D721Med (cell line): ENCODE measurements at places on chromosomes 11 and 22.

DNA sequence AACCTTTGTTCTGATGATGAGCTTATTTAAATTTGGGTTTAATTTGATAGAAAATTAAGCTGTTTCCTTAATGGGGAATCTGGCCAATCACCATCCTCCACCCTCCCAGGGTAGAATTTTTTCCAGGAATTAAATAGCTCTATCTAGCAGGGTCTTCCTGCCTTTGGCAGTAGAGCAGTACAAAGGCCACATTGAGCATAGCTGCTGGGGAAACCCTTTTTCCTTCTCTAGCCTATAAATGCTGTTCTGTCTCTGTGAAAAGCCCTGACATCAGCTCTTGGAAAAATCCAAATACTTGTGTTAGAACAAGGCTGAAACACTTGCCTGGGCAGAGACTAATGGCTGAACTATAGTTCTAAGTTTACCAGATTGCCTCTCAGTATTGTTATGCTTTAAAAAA lies 55.1 kb downstream of the ARHGEF12 start:
- DNase-seq: no peak

DNA sequence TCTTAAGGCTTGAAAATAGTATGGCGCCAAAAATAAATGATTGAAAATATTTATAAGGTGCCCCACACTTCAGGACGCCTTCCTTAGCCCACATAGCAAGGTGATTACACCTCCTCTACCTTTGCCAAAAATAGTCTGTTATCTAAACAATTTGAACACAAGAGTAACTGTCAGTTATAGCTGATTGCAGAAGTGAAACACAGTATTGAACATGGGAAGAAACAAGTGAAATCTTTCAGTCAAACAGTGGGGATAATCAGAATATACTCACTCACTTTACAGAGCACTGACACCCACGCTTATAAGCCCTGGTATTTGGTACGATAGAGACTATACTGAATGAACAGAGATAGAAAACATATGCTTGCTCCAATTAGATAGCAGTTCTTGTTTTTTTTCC lies 203.1 kb downstream of the RAB38 start:
- no peak for DNase-seq

- no peak for DNase-seq
These were observed 222.7 kb upstream of the SESN3 start for GRCh38 chr11:95453616-95454171.

GRCh38 chr11:57414612-57415212 lies 12.2 kb downstream of the SLC43A3 start:
- DNase-seq: no peak

GRCh38 chr22:49862496-49862776 lies 8.8 kb downstream of the ZBED4 start:
- no peak for DNase-seq

DNA sequence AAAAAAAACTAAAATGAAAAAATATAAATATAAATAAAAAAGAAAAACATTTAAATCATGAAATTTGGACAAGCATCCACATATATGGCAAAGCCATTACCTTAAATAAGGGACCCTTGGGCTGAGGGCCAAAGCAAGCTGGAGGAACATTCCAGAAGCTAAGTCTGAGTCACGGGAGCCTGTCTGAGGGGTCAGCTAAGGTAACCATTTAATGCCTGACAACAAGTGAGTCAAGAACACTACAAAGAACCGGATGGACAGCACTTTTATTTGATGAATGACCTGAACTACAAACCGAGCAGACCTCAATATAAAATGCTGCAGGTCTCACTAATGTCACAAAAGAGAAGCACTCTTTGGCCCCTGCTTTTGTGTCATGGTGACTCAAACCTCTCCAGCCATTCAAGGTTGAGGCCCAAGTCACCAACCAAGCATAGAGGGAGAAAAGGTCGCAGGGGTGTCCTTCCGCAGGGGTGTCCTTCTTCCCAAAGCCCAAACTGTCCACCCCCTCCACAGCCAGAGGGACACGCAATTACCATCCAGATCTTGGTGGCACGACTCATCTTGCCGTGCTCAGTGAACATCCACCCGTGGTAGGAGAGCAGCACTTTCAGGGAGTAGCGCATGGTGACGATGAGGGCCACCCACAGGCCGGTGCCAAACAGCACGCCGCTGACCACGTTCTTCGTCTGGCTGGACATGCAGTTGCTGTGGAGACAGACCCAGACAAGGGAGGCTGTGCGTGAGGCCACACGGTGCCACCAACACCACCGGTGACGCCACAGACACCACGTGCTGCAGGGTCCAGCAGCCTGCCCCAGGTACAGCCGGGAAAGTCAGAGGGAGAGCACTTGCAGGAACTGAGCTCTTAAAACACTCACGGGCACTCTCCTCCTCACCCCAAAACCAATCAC lies 34.5 kb downstream of the CPT1A start:
- no peak for DNase-seq

GRCh38 chr11:88282747-88283515 lies 54.6 kb downstream of the CTSC start:
- DNase-seq: no peak
